ENCODE measurements at places on chromosomes 16 and 17. TPM values are rescaled to one million over a fixed set of nuclear protein-coding genes. Genes with fewer than 3 reads are reported as not detected.

The KIF19 gene
- total RNA-seq, result 0.19 TPM

The MRPL58 gene
- 47.8 TPM for total RNA-seq

The SLC38A8 gene
- total RNA-seq, result 1.1 TPM

The PPP1R27 gene
- total RNA-seq, result not detected

The CACNG3 gene
- not detected for total RNA-seq

The SOX15 gene
- total RNA-seq, result 0.65 TPM

The EVI2B gene
- 3.7 TPM for total RNA-seq

The KRT40 gene
- not detected for total RNA-seq

The NOB1 gene
- 16.8 TPM for total RNA-seq

The NOD2 gene
- total RNA-seq, result 0.91 TPM

The ATP2A1 gene
- total RNA-seq, result not detected

The RILP gene
- 56.9 TPM for total RNA-seq

The KLHL10 gene
- not detected for total RNA-seq

The CCL17 gene
- total RNA-seq, result 4.0 TPM

The UTS2R gene
- 1.2 TPM for total RNA-seq

The ZNF624 gene
- 2.1 TPM for total RNA-seq

The TERB1 gene
- total RNA-seq, result not detected

The ITGAX gene
- total RNA-seq, result 1.0 TPM

The KRTAP3-1 gene
- total RNA-seq, result not detected

The TEKT1 gene
- not detected for total RNA-seq

The C16orf96 gene
- total RNA-seq, result 0.08 TPM

The MYH13 gene
- total RNA-seq, result not detected

The DNASE1L2 gene
- total RNA-seq, result not detected

The MPO gene
- not detected for total RNA-seq

The ITPRIPL2 gene
- 23.4 TPM for total RNA-seq

The TUBB3 gene
- total RNA-seq, result 18.1 TPM

The DHX38 gene
- 40.1 TPM for total RNA-seq

The CAMKK1 gene
- total RNA-seq, result 2.5 TPM

The KRTAP4-8 gene
- not detected for total RNA-seq

The TNFSF12 gene
- 20.3 TPM for total RNA-seq

The CCDC47 gene
- 84.4 TPM for total RNA-seq

The NRN1L gene
- total RNA-seq, result 2.0 TPM

The TMEM88 gene
- 18.5 TPM for total RNA-seq

The KRT28 gene
- not detected for total RNA-seq

The HOXB3 gene
- 1.7 TPM for total RNA-seq

The KRTAP9-8 gene
- not detected for total RNA-seq

The MYH1 gene
- 0.04 TPM for total RNA-seq

The SLC16A13 gene
- total RNA-seq, result 1.6 TPM

The MYH4 gene
- total RNA-seq, result not detected

The CCL4L2 gene
- not detected for total RNA-seq

The SMIM22 gene
- total RNA-seq, result not detected

The UNC45B gene
- 204 TPM for total RNA-seq

The GRIN2C gene
- 3.1 TPM for total RNA-seq

The CRHR1 gene
- total RNA-seq, result not detected

The COPRS gene
- total RNA-seq, result 54.3 TPM

The KRT27 gene
- total RNA-seq, result not detected
